CD4-positive, alpha-beta T cell treated with Interleukin-17A for 4 hours (primary cell): ENCODE measurements at places on chromosomes 3 and 15.

DNA sequence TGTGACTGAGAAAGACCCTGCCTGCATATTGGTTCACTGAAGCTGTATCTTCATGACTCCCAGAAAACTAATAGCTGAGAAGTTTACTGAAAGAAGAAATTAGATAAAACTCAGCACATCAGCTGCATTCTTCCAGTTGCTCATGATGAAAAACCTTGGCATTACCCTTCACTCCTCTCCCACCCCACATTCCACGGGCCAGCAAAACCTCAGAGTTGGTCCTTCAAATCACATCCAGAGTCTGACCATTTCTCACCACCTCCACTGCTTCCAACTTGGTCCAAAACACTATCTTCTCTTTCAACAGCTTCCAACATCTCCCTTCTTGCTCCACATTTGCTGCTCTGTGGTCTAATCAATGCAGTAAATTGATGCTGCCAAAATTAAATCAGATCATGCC is 97.1 kb downstream of the CD47 start:
- DNase-seq, result no peak

GRCh38 chr15:67607329-67607728 is 64.8 kb downstream of the MAP2K5 start:
- no peak for DNase-seq

DNA sequence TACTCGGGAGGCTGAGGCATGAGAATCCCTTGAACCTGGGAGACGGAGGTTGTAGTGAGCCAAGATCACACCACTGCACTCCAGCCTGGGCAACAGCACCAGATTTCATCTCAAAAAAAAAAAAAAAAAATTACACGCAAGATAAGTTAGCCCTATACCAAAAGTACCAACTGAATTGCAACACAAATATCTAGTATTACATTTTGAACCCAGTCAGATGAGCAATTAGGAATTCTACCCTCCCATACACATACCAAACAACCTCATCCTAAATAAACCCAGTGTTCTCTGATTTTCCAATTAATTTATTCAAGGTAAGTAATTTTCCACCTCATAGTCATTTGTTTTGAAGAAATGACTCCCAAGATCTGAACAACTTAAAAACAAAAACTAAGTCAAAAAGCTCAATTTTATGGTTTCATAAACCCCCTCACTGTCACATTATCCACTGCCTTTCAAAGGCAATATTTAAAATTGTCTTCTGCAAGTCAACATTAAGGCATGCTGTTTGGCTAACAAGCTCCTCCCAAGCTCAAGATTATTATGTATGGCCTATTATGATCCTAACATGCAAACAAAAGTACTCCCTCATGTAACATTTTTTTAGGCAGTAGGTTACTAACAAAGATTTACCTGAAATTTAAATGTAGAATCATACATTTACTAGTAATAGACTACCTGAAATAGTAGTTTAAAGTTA is 4.5 kb downstream of the RAF1 start:
- DNase-seq, result no peak

DNA sequence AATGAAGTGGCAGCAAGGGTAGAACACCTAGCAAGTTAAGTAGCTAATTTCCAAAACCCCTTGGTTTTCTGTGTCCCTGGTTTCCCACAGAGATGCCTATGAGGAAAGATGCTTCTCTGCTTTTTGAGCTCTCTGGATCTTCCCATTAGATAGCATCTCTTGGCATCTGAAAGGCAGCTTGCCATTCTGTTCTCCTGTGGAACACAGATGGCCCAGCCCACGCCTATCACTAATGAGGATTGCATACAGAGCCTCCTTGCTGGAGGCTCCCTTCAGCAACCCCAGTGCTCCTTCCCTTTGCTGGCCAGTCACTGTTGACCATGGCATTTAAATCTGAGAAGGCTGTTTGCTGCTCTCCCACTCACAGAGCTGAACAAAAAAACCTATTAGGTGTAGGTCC is 34.4 kb upstream of the ETV5 start:
- DNase-seq, result no peak

DNA sequence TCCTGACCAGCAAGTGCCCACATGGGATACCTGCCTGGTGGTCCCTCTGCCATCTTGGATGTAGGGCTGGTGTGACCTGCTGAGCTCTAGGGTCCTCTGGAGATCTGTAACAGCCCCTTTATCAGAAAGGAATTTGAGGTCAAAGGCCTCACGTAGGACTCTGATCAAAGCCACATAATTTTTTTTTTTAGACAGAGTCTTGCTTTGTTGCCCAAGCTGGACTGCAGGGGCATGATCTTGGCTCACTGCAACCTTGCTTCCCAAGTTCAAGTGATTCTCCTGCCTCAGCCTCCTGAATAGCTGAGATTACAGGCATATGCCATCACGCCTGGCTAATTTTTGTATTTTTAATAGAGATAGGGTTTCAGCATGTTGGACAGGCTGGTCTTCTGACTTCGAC is 9.5 kb downstream of the ITGB5 start:
- DNase-seq, result no peak

GRCh38 chr3:177195242-177195991 is 1.9 kb downstream of the TBL1XR1 start:
- peak; percentile 47 for DNase-seq

DNA sequence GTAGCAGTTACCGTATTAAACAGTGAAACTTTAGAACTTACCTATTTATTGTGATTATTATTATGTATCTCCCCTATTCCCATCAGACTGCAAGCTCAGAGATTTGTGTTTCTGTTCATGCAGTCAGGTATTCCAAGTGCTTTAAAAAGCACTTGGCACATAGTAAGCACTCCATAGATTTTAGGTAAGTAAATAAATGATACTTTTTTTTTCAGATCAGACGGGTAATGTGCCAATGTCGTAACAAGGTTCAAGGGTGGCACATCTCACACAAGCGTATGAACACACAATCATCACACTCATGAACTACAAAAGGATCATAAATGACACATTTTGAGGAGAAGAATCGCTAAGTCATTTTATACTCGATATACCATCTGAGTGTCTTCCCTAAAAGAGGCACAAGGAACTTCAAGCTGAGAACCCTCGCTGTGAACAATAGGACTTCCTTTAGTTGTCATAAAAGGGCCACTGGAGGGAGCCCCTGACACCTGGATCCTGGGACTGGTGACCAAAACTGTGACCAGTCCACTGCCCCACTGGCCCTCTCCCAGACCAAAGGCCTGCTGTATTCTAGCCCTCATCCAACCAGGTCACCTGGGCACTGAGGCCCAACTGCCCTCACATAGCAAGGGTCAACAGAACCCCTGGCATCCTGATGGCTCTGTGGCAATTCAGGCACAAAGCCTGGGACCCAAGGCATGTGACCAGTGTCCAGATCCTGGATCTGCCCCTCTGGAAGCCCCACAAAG is 32.1 kb downstream of the KIF9 start:
- no peak for DNase-seq

GRCh38 chr3:173553635-173554280 is 156.2 kb downstream of the NLGN1 start:
- DNase-seq, result no peak

GRCh38 chr15:85773249-85773648 is 21.5 kb downstream of the KLHL25 start:
- DNase-seq, result no peak

DNA sequence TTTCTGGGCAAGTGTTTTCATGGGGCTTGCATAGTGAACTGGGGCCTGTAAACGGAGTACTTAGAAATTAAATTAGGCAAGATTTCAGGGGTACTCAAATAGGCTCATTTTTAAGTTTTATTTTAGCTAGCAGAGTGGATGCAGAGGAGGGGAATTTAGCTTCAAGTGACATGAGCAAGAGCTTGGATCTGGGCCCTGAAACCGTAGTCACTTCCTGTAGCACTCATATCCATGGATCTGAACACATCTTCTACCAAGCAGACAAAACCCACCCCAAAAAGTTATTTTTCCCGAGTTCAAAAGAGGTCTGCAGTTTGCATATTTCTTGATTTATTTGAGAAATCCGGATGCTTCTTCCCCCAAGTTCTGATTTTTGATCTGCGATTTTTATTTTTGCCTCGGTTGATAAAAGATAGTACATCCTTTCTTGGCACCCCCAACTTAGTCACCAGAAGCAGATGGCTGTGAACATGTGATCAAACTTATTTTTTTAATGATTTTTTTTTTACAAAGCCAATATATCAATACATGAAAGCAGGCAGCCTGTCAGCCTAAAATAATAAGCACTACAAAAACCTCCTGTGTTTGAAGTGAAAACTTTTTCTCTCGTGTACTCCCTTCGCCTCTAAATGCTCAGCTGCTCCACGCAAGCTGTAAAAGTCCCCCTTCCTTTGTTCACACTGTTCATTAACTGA is 36.6 kb upstream of the STT3B start:
- no peak for DNase-seq

- no peak for DNase-seq
These were observed 381.2 kb downstream of the RSL24D1 start for GRCh38 chr15:54815556-54815955.

- DNase-seq, result no peak
These were observed 10.8 kb downstream of the CTSH start for GRCh38 chr15:78933823-78934654.

- no peak for DNase-seq
These were observed 3.1 kb upstream of the DLL4 start for GRCh38 chr15:40925863-40926658.
